ENCODE measurements at places on chromosomes 13 and 19.

GRCh38 chr13:26707122-26708006 is 53.2 kb downstream of the GPR12 start:
- DNase-seq: no peak

- peak; percentile 88 for DNase-seq
Measured at GRCh38 chr19:17778251-17778967, 16.5 kb upstream of the B3GNT3 start.

DNA sequence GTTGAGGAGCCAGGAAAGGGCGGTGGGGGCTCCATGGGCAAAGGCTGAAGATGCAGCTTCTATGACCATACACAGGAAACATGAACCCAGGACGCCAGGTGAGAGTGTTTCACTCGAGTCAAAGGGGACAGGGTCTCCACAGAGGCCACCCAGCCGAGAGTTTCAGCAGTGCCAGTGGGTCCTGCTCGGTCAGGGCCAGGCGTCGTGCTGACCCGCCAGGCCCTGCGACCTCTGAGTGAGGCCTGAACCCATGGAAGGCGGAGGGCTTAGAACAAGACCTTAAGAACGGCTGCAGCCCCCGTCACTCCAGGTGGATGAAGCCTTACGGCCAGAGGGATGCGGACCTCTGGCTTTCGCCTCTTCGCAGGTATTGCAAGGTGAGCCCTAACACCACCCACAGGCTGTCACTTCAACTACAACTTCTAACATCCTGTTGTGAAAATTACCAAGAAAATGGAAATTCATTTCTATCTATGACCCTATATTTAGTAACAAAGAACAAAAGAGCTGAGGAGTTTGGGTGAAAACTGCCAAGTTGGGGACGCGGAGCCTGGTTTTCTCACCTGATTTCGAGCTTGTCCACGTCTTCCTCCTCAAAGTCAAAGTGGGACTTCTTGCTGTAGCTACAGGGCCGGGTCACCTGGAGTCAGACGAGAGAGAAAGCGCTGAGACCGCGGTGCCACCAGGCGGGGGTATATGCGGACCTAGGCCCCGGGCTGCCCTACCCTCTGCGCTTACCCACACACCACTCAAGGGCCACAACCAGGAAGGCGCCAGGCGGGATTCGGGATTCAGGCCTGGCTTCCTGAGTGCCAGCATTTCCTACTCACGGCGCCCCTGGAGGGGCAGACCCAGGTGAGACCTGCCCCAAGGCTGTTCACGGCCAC is 50.1 kb upstream of the C13orf46 start:
- no peak for DNase-seq

- DNase-seq: no peak
Measured at GRCh38 chr13:39455521-39456175, 147.3 kb downstream of the LHFPL6 start.

DNA sequence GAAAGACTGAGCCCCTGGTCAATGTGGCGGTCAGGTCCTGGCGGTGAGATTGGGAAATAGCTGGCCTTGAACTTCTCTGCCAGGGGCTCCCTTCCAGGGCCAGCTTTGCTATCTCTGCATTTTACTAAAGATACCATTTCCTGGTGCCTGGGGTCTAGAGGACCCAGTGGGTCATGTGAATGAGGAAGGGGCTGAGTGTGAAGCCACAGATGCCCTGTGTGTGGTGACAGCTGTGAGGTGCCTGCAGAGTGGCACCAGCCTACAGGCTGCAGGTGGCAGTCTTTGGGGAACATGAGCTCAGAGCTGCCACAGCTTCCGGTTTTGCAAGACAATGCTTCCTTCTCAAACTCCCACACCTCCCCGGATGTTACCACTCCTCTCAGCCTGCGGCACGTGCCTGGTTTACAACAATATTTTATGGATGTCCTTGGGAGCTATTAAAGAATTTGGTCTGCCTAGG is 5.2 kb upstream of the MLNR start:
- no peak for DNase-seq

DNA sequence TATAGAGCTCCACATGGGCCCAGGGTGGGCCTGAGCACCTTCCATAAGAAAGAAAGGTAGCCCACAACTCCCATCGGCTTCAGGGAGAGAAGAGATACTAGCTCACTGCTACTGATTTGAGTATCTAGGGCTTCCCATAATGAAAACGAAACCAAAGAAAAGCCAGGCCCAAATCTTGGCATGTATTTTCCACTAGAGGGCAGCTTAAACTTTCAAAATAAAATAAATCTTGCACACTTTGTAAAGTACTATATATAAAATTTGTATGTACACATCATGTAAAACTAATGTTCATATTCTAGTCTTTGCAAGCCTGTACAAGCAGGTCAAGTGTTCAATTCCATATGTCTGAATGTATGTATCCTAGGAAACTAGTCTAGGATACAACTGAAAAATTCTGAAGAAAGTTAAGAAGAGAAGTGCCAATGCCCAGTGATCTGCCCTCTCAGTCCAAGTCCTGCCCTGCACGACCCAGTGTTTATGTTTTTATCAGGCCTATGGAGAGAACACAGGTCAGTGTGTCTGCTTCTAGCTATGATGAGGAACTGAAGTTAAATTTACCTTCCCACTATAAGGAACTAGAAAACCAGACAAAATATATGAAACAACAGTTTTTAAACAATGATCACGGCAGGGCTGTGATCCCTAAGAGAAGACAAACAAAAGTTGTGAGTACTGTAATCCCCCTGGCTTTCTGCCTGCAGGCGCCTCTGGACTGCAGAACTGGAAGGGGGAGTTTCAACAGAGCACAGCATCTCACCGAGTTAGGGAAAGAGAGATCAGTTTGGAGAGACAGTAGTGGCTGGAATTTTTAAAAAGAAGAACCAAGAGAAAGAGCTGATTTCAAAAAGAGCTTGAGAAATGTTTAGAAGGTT is 475.7 kb downstream of the UQCRFS1 start:
- DNase-seq: no peak

GRCh38 chr19:35031072-35031881 is 1.0 kb downstream of the SCN1B start:
- DNase-seq: no peak

DNA sequence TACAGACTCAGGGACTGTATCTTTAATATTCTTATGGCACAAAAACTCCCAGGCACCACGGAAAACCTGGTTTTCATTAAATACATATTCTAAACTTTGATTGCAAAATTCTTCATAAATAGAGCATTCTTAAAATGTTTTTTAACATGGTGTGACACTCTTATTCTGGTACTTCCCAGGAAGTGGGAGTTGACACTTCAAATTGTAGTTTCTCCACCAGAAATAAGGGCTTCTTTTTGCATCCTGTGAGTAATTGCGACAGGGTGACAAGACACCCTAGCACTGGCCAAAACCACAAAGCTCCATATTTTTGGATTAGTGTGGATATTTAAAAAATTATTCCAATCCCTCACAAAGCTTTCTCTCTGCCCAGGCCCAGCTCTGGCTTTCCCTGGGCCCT is 43.6 kb upstream of the MTIF3 start:
- DNase-seq: no peak

GRCh38 chr13:39385621-39386231 is 217.3 kb downstream of the LHFPL6 start:
- no peak for DNase-seq

- DNase-seq: peak; percentile 67
Measured at GRCh38 chr13:110575322-110576069, 14.0 kb upstream of the RAB20 start.

GRCh38 chr13:71359641-71360040 is 507.4 kb downstream of the DACH1 start:
- DNase-seq: no peak

DNA sequence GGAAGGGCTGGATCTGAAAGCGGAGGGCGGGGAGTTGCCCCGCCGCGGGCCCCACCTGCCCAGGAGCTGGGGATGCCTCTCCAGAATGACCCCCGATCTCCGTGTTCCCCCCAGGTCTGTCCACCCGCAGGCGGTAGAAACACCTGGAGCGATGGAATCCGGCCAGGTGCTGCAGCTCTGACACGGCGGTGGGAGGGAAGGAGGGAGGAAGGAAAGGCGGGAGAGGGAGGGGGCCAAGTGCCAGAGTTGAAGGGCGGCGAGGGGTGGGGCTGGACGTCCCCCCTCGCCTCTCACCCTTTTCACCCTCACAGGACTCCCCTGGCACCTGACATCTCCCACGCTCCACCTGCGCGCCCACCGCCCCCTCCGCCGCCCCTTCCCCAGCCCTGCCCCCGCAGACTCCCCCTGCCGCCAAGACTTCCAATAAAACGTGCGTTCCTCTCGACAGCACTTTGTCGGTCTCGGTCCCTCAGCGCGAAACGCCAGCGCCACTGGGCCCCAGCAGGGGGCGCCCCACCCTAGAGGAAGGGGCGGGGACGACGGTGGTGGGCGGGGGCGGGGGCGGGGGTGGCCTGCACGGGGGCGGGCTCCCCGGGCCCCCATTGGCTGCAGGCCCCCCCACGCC is 337 bp upstream of the FXYD7 start:
- DNase-seq: peak; percentile 84

DNA sequence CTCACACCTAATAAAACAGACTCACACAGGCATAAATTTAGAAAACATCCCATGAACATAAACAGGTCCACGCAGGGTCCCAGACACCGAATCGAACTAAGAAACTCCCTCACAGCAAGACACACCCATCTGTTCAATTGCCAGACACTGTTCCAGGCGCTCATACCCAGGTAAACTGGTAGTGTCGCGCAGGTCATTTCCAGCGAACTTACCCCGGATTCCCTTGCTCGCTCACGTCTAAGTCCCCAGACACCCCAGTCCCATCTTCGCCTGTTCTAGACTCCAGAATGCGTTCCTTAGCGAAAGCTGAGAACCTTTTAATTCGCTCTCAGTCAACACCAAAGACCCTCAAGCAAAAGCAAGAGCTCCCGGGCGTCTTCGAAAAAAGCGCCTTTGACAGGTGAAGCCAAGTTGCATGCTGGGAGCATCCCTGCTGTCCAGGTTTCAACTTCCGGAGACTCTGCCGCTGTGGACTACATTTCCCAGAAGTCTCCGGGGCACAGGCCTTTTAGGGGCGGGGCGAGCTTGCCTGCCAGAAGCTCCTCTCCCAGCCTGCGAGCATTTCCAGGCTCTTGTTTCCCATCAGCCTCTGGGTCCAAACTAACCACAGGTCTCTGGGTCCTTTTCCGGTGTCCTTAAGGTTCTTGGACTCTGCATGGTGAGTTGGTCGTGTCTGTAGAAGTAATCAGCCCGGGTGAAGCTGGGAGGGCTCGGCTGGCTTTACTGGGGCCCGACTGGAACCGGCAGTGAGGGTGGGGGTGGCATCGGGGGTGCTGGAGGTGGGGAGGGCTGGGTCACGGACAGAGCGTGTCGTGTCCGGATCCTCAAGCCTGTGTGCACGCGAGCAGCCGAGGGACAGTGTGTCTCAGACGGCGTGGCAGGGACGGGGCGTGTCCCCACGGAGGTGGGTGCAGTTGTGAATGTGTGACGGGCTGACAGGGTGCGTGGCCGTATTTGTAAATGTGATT is at the start of gene ZNF283:
Gene ZNF283, plus strand, starts transcription at position 535 of the 968 bp plus-strand sequence. CDS start 6,184 bp downstream, outside the sequence.
- DNase-seq: peak; percentile 94

DNA sequence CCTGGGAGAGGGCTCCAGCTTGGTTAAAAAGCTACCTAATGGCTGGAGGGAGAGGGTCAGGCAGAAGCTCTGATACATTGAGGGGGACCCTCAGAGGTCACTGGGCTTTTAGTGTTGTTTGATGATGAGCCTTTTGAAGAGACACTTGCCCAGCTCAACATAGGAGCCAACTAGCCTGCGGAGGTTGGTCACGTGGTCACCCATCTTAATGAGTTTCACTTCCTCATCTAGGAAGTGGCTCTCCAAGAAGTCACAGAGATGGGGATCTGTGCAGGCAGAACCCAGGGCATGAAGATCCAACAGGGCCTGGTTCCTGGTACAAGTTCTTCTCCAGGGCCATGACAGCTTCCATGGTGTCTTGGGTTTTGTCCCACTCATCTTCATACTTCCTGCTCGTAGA is 33.4 kb downstream of the IPO5 start:
- DNase-seq: peak; percentile 61

DNA sequence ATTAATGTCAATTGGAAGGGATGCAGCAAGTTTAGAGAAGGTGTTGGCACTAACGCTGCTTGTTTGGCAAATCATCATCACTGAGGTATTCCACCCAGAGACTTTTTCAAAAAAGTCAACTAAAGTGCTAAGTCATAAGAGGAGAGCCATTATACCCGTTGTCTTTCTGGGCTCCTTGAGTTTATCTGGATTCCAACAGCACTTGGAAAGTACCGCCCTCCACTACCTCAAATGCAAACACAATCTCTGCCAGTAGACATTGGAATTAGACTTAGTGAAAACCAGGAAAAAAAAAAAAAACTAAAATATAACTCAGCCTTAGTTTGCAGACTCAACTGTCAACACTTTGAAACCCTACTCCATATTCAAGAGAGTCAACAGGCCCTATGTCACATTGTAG is 266.0 kb downstream of the ITGBL1 start:
- DNase-seq: no peak

- no peak for DNase-seq
Measured at GRCh38 chr13:76020421-76020955, 384.4 kb downstream of the LMO7 start.

DNA sequence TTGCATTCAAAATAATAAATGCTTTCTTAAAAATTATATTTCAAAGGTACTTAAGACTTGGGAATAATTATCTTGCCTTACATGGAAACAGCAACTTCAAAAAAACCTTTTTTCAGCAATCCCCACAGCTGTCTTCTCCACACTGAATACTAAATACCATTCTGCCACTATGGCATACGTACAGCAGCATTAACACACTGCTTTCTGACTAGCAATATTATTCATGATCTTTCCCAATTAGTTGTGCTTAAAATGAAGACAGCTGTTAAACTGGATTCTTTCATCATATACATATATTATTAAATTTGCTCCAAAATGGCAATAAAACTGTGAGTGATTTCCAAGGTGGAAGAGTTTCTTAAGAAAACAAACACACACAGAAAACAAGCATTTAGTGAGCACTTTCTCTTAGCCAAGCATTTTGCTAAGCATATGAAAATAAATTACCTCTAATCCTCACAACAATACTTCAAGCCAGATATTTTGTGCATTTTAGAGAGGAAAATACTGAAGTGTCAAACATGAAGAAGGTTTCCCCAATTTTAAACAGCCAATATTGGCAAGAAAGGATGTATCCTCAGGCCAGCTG is 609.5 kb downstream of the SLITRK1 start:
- DNase-seq: no peak

- peak; percentile 97 for DNase-seq
Measured at GRCh38 chr19:43474986-43475705, 9.7 kb upstream of the LYPD3 start.

- no peak for DNase-seq
Measured at GRCh38 chr13:75796825-75797224, 160.7 kb downstream of the LMO7 start.

- no peak for DNase-seq
Measured at GRCh38 chr13:73967397-73968165, 166.6 kb downstream of the KLF12 start.

All from aorta (tissue), 5 donors.